Aorta (tissue), 5 donors: ENCODE measurements at places on chromosomes 6 and 20.

DNA sequence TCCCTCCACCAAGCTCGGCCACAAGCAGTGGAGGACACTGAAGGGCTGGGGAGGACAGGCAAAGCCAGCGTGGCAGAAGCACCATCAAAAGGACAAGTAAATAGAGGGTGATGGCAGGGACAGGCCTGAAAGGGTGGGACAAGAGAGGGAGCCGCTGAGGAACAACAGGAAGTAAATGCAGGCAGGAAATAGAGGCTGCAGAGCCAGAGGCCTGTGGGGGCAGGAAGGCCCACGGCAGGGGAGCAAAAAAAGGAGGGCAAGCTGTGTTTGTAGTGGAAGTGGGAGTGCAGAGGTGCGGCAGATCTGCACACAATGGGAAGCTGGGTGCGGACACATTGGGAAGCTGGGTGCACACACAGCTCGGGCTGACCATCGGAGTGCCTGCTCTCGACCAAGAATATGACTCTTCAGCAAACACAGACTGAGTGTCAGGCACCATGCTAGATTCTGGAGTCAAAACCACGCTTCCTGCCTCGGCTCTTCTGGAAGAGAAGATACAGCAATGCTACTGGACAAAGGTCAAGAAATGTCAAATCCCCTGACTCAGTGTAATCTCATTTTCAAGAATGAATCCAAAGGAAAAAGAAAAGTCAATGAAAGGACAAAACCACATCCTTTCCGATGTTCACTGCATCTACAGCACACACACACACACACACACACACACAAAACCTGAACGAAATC is 40.4 kb upstream of the RAB22A start:
- DNase-seq = no peak

GRCh38 chr20:46893877-46894578 is 615 bp upstream of the EYA2 start:
- no peak for DNase-seq

- DNase-seq = no peak
These were observed 574.3 kb downstream of the COL12A1 start for GRCh38 chr6:74631564-74631963.

GRCh38 chr20:4371623-4372251 is 350.0 kb upstream of the PRND start:
- no peak for DNase-seq

DNA sequence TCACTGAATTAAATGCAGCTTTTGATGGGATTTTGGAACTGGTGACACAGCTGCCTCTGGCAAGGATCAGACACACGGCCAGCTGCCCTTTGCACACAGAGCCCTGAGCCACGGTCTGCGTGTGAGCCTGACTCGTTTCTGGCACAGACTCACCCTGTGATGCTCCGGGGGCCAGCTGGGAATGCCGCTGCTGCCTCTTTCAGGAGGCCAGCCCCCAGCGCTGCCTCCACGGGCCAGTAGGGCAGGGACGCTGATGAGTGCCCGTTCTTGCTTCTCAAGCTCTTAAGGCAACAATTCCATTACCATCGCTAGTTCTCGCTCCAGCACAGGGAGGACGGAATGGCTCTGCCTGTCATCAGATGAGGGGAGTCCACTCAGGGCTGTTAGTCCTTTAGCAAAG is 61.6 kb downstream of the IRF4 start:
- no peak for DNase-seq

- DNase-seq = no peak
These were observed 5.1 kb upstream of the TXLNB start for GRCh38 chr6:139296927-139297326.

DNA sequence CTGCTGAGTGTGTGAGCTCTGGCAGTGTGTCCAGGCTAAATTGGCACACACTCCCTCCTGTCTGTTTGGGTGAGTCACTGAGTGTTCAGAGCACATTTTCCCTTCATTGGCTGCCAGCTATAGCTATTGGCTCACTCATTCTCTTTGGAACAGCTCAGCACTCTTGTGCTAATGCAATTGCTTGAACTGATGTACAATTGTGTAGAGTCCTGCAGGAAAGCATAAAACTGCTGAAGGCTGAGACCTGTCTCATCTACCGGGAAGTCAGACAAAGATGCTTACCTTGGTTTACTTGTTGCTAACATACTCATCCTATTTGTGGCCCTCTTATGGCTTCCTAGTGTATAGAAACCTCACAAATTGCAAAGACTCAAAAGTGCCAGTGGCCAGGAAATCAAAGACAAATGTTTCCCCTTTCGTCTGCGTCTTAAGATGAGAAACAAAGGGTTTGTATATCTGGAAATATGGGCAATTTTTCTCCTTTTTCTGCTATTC is 351.0 kb downstream of the BCKDHB start:
- peak; percentile 78 for DNase-seq

DNA sequence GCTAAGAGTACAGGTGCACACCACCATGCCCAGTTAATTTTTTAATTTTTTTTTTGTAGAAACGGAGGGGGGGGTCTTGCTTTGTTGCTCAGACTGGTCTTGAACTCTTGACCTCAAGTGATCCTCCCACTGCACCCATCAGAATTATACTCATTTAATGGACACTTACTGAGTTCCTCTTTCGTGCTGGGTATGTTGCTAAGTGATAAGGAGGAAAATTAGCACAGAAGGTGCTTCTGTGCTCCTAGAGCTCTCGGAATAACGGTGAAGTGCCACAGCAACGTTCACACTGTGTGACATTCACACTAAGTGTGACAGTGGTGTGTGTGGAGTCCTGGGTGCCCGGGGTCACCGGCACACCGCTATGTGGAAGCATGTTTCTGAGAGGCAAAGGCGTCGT is 32.1 kb upstream of the BMP6 start:
- DNase-seq = no peak

DNA sequence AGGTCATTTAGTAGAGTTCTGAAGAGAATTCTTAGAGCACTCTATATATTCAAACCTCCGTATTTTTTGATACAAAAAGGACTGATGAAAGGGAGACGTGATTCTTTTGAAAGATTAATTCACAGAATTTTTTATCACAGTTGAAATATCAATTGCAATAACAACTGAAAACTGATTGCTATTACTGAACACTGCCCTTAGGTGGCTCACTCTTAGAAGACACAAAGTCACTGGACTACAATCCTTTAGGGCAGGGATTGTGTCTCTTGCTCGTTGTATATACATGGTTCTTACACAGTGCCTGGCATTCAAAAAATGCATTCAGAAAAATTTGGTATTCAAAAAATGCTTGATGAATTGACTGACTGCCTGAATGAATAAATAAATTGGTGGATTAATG is 17.1 kb upstream of the CALHM6 start:
- DNase-seq = no peak

DNA sequence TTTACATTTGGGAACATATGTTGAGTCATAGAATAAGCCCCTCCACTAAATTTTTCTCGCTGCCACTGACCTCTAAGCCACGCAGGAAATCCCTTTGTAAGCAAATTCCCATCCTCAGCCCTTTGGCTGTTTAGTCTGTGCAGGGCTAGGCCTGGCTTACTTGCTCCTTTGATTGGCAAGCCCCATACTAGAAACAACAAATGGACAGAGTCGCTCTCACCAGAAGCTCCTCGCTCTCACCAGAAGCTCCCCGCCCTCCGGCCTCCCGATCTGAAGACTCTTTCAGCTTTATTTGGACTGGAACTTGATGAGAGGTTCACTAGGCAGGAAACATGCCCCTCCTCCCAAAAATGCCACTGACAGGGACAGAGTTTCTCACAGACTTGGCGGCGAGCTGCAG is 149.2 kb upstream of the EXOC2 start:
- DNase-seq = no peak

DNA sequence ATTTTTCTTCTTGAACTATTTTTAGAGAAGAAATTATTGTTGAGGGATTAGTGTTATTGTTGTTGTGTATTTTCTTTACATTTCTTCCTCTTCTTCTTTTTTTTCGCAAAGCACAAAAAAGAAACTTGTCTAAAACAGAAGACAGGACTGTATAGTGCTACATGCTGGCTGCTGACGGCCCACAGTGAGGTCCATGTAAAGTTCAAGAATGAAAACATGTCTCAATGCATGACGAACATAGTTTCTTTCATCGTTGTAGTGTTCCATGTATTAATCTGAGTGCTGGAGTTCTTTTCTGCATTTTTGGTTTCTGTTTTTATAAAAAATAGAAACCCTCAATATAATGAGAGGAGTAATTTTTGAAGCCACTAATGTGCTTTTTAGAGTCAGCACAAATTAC is 462.9 kb upstream of the MARCKS start:
- no peak for DNase-seq
